Sciatic nerve (tissue), 2 donors: ENCODE measurements at places on chromosomes 6 and 20. TPM values are rescaled to one million over a fixed set of nuclear protein-coding genes. Genes with fewer than 3 reads are reported as not detected.

GRCh38 chr20:33575282-33575681 is 85.4 kb downstream of the CBFA2T2 start:
- no peak for DNase-seq

GRCh38 chr6:118740372-118740771 is 89.0 kb upstream of the CEP85L start:
- no peak for DNase-seq

DNA sequence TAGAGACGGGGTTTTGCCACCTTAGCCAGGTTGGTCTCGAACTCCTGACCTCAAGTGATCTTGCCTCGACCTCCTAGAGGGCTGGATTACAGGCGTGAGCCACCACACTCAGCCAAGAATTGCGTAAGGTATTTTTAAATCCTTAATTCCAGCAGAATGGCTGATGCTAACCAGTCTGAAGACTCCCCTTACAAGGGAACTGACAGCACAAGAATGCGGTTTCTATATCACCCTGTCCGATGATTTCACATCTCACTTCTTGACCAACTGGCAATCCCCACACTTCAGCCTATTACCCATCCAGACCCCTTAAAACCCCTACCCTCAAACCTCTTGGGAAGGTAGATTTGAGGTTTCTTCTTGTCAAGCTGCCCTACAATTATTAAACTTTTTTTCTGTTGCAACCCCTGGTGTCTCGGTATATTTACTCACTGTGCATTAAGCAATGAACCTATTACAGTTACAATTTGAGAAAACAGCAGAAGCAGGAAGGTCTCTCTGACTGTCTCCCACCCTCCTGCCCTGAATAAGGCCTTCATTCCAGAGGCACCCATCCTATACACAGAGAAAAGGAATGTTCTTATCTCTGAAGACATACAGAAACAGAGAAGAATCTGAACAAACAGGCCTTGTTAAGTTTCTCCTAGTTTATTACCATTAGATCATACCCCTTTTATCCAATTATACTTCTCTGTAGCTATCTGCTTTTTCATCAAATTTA is 164.9 kb downstream of the ARHGAP18 start:
- DNase-seq = no peak

The WFDC12 gene
- total RNA-seq = not detected

- DNase-seq = no peak
Observed at GRCh38 chr6:103456652-103457051, 1403.1 kb downstream of the HACE1 start.

DNA sequence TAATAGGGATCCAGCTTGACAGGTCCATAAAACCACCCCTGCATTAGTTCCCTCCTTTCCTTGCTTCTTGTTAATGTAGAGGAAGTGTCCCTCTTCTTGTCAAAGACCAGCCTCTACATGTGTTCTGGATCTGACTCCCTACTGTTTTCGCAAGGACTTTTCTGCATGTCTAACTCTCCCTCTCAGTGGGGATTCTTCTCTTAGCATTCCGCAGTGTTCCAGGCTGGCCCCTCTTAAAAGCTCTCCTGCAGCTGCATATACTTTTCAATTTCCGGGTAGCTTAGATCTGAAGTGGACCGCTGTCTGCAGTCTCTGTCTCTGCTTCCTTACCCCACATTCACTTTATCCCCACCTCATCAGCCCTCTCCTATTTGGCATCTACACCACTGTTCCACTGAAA is 96.1 kb upstream of the MAN1A1 start:
- no peak for DNase-seq

- DNase-seq = no peak
Observed at GRCh38 chr20:51174536-51174935, 151.6 kb upstream of the KCNG1 start.

- no peak for DNase-seq
Observed at GRCh38 chr20:51767867-51768758, at the start of gene ATP9A. ATP9A (minus strand) TSS chr20:51768390; CDS start chr20:51768369, 21 bp downstream.

The C6orf132 gene
- 2.6 TPM for total RNA-seq

- DNase-seq = no peak
Observed at GRCh38 chr6:160167604-160168399, 46.2 kb downstream of the SLC22A1 start.

DNA sequence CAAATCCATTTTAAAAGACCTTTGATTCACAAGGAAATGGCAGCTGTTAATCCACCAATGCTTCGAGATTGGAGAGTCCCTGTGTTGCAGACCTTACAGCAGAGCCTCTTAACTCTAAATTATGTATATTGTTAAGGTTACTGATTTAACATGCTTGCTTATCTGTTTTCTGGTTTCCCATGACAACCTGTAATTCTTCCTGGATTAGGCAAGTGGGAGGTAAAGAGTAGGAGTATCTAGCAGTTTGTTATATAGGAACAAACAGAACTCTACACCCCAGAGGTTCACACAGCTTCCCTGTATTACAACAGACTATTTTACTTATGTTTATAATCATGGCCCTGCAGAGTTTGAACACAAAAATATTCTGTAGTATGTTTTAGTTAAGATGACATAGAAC is 39.5 kb downstream of the NKX2-4 start:
- no peak for DNase-seq
